ENCODE measurements at places on chromosomes 2 and 18.

- DNase-seq, result no peak
Measured at GRCh38 chr2:196315388-196316049, 144.1 kb upstream of the STK17B start.

DNA sequence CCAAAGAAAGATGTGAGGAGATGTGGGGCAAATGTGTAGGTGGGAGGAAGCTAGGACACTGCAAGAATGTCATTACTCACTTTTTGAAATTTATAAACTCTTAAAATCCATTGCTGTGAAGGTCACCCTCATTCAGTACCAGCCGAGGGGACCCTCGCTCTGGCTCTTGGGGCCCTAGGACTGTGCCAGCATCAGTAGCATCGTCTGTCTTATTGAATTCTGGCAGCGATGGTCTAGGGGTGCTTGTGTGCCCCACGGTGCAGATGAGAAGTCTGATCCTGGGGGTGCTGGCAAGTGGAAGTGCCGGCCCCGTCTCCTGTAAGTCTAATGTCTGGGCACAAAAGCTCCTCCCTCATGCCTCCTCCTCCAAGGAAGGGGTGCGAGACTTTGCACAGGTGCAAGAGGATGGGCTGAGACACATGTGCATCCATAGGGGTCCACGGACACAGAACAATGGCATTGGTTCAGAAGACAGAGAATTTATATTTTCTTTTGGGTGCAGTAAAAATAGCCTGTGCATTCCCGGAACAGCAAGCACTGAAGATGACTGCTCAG lies 266.7 kb upstream of the HDAC4 start:
- DNase-seq, result no peak

GRCh38 chr2:222521099-222521498 lies 96.8 kb downstream of the SGPP2 start:
- no peak for DNase-seq

- DNase-seq, result no peak
Measured at GRCh38 chr18:34697233-34697632, 12.9 kb upstream of the DTNA start.

DNA sequence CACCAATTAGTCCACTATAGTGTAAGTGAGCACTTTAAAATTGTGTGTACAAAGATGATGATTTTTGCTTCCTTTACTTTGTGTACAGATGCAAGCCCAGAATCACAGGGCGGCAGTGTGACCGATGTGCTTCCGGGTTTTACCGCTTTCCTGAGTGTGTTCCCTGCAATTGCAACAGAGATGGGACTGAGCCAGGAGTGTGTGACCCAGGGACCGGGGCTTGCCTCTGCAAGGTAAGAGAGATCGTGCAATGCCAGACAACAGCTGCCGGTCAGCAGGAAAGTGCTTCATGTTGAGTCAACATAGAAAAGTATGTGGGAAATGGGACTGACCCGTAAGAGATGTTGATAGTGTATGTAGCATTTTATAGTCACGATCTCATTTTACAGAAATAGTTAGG lies 156.8 kb upstream of the TTC39C start:
- DNase-seq, result no peak

GRCh38 chr2:123791684-123792083 lies 233.4 kb upstream of the CNTNAP5 start:
- DNase-seq, result no peak

- no peak for DNase-seq
Measured at GRCh38 chr2:40164736-40165508, 287.0 kb downstream of the SLC8A1 start.

GRCh38 chr2:3498783-3499394 lies 20.4 kb downstream of the ADI1 start:
- no peak for DNase-seq

DNA sequence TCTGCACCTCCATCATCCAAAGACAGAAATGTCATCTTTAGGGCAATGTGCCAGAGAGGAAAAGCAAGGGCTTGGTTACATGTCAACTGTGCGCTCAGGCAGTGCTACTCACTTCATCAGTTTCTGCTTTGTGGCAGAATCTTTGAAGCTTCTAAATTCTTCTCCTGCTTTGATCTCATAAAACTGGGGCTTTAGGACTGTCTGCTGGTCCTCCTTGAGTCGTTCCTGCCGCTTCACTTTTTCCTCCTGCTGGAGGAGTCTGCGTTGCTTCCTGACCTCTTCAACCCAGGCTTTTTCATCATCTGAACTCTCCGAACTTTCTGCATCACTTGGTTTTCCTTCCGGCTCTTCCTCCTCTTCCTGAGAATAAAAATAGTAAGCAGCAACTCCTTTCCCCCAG lies 100.8 kb downstream of the NOL10 start:
- DNase-seq, result no peak

GRCh38 chr18:66005831-66006588 lies 255.2 kb downstream of the CDH7 start:
- DNase-seq, result no peak

GRCh38 chr2:129458436-129458835 lies 521.0 kb upstream of the RAB6C start:
- no peak for DNase-seq

DNA sequence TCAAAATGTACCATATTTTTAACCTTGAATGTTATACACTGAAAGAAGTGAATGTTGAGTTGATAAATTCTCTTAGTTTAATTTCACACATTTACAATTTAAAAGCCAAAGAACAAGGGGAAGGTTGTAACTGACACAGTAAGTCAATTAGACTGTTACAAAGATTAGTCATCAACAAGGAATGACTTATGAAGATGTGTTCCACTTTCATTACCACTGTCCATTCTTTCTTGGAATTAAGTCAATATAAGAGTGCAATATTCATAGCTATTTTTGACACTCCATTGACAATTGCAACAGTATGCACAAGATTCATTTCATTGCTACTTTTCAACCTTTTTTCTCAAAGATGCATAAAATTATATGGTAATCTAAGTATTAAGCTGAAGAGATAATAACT lies 291.3 kb downstream of the RIT2 start:
- DNase-seq, result no peak

- no peak for DNase-seq
Measured at GRCh38 chr2:124810132-124810531, 785.0 kb downstream of the CNTNAP5 start.

DNA sequence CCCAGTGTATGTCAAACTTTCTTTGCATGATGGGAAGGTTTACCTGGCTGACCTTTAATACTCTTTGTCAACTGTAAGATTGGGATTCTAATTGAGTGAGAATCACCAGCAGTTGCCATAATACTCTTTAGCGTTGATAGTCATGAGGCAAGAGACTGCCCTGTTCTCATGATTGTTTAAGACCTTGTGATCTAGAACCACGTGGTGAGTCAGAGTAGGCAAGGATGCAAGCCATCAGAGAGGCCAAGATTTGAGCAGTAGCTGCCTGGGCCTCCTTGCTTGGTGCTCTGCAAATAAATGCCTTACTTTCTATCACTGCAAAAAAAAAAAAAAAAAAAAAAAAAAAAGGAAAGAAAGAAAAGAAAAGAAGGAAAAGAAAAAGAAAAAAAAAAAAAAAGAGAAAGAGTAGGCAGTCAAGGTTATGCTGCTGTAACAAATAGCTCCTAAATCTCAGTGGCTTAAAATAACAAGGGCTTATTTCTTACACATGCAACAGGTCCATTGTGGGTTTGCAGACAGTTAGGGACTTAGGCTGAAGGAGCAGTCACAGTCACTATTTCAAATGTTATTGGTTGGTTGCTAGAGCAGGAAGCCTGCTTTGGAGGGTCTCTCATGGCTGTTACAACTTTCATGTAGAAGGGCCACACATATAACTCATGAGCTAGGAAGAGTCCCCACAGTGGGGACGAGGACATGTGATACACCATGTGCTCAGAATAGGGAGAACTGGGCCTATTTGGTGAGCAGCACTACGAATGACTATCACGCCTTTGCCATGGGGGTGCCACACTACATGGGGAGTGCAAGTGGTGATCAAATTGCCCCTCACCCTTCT lies 21.7 kb downstream of the IL1R2 start:
- DNase-seq, result no peak

- DNase-seq, result no peak
Measured at GRCh38 chr2:215729985-215730620, 283.2 kb downstream of the MREG start.

- DNase-seq, result no peak
Measured at GRCh38 chr18:32346671-32347070, 124.0 kb downstream of the GAREM1 start.

- no peak for DNase-seq
Measured at GRCh38 chr2:170086117-170086688, 91.7 kb upstream of the MYO3B start.

DNA sequence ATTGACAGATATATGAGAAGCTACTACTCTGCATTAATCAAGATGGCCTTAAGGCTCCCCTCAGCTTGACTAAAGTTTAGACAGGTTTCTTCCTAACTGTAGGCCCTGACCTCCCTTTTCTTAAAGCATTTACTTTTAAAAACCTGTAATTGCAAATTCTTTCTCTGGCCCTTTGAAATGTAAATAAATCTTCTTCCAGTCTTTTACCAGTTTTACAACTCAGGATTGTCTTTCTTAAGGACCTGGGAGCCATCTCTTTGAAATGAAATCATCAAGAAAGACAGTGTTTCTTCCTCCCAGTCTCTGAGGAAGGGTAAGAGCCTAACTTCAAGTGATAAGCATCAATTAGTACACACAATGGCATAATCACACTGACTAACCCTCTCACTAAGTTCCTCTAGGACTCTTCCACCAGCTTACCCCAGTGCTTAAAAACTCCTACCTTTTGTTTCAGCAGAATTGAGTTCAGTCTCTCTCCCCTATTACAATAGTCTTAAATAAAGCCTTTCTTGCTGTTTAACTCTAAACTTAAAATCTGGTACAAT lies 58.7 kb upstream of the CDH20 start:
- DNase-seq, result no peak

GRCh38 chr2:71517851-71518250 lies 64.5 kb downstream of the DYSF start:
- DNase-seq, result no peak

DNA sequence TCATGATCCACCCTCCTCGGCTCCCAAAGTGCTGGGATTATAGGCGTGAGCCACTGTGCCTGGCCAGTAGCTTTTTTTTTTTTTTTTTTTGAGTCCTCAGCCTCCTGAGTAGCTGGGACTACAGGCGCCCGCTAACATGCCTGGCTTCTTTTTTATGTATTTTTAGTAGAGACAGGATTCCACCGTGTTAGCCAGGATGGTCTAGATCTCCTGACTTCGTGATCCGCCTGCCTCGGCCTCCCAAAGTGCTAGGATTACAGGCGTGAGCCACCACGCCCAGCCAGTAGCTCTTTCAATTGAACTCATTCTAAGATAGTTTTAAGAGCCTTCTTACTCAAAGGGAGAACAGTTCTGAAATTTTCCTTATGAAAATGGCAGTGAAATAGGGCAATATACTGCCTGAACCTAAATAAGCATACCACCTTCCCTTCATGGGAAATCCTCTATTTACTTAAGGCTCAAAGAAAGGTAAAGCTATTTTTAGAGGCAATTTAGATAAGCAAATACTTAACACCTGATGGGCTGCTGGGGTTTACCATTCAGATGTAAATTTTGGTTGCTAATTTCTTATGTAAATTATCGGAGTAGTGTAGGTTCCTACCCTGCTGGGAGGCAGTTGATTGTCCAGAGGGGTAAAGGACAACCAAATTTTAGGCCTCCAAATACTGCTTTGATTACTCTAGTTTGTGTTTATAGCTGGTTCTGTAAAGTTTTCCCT lies 144.7 kb downstream of the GREB1L start:
- DNase-seq, result no peak

DNA sequence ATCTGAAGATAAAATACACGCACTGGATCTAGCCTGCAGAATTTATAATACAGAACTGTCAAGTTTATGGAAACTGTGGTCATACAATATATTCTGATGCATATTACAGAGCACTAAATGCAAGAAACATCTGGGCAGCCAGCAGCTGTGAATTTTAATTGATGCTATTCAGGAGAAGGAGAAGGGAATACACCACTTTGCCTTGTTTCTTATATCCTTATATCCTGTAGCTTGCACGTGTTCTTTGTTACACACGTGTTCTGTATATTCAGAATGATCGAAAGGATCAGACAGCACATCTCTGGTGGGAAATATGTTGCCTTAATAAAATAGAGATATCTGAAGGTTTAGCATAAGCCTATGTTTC lies 335.8 kb downstream of the AGPS start:
- no peak for DNase-seq

GRCh38 chr18:31102025-31102684 lies at the start of gene DSC2:
Gene DSC2 (minus strand): TSS chr18:31102421. CDS start chr18:31101971, 450 bp downstream.
- no peak for DNase-seq

GRCh38 chr2:64799592-64800252 lies 146.0 kb upstream of the SERTAD2 start:
- no peak for DNase-seq

DNA sequence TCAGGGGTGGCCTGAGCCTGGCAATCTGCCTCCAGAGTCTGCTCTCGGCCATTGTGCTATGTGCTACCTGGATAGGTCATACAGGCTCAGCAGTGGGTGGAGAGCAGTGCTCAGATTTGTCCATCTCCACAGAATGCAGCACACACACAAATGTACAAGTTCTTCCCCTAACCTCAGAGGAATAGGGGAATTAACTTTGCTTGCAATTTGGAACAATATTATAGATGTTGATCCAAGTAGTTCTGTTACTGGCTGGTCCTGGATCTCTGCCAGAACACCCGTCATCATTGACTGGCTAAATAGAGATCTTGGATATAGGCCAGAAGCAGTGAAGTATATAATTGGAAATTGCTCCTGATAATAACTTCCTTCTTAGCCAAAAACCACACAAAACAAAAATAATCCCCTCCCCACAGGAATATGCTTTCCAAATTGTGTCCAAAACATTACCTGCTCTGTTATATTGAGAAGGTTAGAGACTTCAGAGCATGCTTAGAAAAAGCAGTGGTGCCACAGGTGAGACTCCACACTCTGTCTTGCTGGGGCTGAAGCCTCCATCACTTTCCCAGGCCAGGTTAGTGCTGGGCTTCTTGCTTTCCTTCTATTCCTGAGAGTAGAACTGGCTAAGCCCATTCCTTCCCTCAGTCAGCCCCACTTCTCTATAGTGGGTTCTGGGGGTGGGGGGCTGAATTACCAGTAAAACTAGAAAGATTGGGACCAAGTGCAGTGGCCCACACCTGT lies 38.8 kb downstream of the NCAPH start:
- no peak for DNase-seq

DNA sequence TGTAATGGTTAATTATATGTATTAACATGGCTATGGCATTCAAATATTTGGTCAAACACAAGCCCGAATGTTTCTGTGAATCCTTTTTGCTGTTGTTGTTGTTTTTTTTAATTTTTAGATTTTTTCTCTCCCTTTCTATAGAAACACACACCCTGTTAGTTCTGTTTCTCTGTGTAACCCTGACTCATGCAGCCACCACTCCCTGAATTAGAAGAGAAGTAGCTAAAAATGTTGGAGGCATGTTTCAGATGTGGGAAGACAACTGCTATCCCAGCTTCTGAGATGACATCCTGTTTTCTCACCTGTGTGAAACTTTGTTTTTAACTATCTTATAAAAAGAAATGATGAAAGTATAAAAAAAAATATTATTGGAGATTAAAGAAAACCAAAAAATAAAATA lies 219.6 kb upstream of the RGPD4 start:
- no peak for DNase-seq

- DNase-seq, result no peak
Measured at GRCh38 chr2:234279637-234280036, 217.2 kb downstream of the ARL4C start.

GRCh38 chr2:143852759-143853158 lies 667.2 kb downstream of the ZEB2 start:
- DNase-seq, result no peak

- no peak for DNase-seq
Measured at GRCh38 chr2:173663353-173663752, 301.8 kb downstream of the SP3 start.
